Activated naive CD4-positive, alpha-beta T cell treated with anti-CD3 and anti-CD28 coated beads, Interleukin-2, amount 10 ng/mL, durations not matched to agents 7 days and 5 days (primary cell): ENCODE measurements at places on chromosomes 6 and 20.
A peak's percentile ranks its signal among the peaks of the same experiment; 100 is the strongest.

- peak; percentile 67 for DNase-seq
Observed at GRCh38 chr6:41707565-41708200, 27.7 kb downstream of the TFEB start.

DNA sequence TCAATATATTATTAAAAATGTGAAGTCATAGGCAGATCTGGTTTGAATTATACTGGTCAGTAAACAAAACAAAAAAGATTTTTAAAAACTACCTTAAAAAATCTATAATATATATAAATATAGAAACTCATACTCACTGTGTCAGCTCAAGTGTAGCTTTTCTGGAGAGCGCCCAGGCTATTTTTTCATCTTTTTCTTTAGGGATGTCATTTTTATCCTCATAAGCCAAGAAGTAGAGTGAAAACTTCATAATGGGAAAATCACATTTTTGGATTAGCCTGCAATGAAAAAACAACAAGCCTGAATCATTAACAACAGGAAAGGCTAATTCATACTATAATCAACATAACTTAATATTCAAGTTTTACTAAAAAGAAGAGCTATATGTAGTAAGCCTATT is 18.7 kb downstream of the GLO1 start:
- DNase-seq: no peak

- no peak for DNase-seq
Observed at GRCh38 chr20:836190-836589, 2.7 kb downstream of the FAM110A start.

DNA sequence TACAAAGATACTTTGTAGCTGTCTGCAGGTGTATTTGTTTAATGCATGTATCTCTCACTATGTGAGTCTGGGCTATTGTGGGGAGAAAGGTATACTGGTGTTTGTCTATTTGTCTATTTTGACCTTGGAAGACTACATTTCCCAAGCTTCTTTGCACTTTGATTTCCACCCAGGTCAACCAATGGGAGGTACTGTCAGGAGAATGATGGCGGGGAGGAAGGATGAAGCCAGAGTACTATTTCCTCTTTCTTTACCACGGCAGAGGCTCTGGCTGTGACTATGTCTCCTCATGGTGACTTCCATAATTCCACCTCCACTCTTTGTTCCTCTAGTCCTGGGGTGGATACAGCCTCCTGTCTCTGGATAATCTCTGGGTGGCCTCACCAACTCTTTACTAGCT is 23.1 kb downstream of the LBP start:
- no peak for DNase-seq

GRCh38 chr6:108675226-108676200 is 114.8 kb downstream of the FOXO3 start:
- no peak for DNase-seq

- DNase-seq: peak; percentile 73
Observed at GRCh38 chr6:1527073-1527457, 82.7 kb upstream of the FOXC1 start.

DNA sequence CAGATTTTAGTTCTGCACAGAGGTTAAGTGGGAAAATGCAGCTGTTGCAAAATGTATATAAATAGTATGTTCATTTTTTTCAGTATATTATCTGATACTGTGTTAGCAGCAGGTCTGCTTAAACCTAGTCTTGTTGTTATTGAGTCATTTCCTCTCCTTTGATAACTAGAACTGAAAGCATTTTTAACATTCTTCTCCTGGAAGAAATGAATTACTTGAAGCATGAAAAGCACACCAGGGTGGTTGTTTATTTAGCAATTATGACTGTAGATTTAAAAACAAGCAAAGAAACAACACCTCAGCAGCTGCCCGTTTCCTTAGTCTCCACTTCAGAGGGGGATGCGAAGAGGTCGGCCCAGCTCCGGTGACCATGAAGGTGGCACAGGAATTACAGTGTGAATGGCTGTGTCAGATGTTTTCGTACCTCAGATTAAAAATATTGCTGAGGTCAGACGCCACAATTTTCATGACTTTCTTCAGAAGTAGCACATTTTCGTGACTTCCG is 53.5 kb downstream of the GOPC start:
- peak; percentile 49 for DNase-seq

DNA sequence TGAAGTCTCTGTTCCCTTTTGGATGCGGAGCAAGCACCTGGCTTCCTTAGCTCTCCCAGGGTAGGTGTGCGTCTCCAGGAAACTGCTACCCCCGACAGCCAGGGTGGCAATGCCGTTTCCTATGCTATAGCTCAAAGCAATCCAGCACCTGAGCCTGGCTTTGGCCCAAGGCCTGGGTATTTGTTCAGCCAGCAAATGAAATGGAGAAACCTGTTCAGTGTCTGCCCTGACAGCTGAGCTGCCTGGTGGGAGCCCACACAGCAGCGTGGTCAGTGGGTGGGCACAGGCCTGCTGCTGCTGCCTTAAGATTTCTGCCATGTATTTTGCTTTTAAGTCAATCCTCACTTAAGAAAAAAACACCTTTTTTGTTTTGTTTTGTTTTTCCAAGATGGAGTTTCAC is 13.7 kb downstream of the SPATA2 start:
- DNase-seq: no peak

- no peak for DNase-seq
Observed at GRCh38 chr20:42641886-42642285, 547.8 kb downstream of the PTPRT start.

GRCh38 chr6:6811128-6812009 is 222.8 kb downstream of the LY86 start:
- peak; percentile 57 for DNase-seq

GRCh38 chr20:25065072-25065624 is 7.2 kb upstream of the ACSS1 start:
- DNase-seq: no peak

GRCh38 chr20:24501764-24502556 is 32.5 kb downstream of the SYNDIG1 start:
- DNase-seq: no peak

GRCh38 chr6:169265486-169266131 is 12.0 kb upstream of the THBS2 start:
- no peak for DNase-seq

GRCh38 chr20:49543071-49543857 is 24.7 kb downstream of the PTGIS start:
- no peak for DNase-seq

DNA sequence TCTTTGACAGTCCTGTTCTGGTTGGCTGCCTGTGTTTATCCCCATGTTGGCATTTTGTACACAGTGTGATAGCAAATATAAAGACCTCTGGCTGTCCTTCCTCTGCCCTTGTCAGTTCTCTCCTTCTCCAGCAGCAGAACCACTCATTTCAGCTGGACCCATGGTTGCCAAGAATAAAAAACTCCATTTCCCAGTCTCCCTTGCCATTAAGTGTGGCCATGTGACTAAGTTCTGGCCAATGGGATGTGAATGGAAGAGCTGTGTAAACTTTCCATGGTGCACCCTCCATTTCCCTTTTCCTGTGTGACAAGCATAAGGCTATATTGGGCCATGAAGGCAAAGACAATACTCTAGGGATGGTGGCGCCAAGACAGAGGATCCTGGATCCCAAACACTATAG is 78.4 kb upstream of the TBC1D7 start:
- no peak for DNase-seq

DNA sequence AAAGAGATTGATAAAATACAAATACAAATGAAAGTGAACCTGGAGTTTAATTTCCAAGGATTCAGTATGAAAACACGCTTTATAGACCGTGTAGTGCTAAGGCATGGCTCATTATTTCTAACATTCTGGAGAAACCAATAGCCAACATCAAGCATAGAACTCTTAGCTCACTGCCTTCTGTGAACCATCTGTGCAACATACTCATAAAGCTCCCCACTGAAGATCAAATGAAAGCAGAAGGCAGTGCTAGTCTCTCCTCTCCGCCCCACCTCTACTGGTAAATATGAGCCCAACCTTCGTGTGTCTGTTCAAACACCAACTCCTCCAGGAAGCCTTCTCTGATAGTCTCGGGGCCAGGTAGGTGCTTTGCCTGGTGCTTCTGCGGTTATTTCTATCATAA is 153.6 kb downstream of the IPCEF1 start:
- DNase-seq: no peak

DNA sequence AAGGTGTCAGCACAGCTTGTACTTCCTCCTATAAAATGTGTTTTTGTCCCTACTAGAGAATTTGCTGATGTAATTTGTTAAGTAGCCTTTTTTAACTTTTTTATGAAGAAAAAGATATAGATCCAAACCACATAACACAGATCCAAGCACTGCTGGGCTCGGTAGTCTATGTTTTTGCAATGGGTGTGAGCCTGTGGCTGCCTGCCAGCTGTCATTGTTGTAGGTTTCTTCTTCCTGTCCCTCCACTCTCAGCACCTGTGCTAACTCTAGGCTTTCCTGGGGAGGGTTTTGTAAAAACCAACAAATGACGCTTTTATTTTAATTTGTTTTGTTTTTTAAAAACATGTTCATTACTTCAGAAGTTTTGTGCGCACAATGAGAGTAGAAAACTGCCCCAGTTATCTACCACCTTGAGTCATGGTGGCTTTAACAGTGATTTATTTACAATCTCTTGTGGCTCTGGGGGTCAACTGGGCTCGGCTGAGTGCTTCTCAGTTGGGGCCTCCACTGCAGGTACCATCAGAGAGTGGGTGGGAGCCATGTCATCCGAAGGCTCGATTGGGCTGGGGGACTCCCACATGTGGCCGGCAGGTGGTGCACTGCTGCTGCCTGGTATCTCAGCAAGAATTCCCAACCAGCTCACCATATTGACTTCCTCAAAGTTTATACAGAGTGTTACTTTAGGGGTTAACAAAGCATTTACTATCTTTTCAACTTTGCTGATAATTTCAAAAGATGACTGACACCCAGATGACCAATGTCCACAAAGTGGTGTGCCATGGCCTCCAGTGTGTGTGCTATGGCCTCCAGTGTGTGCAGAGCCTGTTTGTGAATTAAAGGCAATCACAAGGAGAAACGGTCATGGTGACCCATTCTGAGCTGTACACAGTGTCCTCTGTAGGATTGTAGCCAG is 3.0 kb upstream of the CCR6 start:
- peak; percentile 37 for DNase-seq

DNA sequence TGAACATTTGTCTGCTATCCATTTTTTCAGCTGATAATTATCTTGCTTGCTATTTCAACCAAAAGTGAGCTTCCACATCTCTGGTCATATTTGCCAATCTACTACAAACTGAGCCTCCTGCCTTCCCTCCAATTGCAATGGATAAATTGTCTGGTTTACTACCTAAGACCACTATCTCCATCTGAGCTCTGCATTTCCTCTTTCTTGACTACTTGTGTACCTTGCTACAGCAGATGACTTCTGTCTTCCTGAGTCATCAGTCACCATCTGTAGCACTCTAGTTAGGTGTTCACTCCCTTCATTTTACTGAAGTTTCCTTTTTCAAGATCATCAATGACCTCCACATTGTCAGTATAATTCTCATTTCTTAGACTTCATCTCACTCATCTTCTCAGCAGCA is 33.5 kb upstream of the PHIP start:
- DNase-seq: no peak

DNA sequence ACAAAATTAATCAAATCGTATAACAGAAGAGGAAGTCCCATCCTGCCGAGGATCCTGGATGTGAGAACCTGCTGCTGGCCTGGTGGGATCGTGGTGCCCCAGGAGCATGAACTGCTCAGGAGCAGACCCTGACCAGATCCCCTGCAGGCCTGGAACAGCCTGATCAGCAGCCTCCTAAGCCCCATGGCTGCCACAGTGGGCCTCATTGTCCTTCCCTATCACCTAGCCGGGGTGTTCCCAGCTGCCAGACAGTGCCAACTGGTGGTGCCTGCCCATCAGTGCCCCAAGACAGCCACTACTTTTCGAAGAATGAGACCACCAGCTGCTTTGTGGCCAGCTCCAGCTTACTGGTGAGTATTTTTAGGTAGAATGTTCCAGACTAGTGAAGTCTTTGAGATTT is 19.6 kb upstream of the MAS1L start:
- DNase-seq: no peak

- no peak for DNase-seq
Observed at GRCh38 chr6:16883414-16883813, 122.2 kb upstream of the ATXN1 start.

DNA sequence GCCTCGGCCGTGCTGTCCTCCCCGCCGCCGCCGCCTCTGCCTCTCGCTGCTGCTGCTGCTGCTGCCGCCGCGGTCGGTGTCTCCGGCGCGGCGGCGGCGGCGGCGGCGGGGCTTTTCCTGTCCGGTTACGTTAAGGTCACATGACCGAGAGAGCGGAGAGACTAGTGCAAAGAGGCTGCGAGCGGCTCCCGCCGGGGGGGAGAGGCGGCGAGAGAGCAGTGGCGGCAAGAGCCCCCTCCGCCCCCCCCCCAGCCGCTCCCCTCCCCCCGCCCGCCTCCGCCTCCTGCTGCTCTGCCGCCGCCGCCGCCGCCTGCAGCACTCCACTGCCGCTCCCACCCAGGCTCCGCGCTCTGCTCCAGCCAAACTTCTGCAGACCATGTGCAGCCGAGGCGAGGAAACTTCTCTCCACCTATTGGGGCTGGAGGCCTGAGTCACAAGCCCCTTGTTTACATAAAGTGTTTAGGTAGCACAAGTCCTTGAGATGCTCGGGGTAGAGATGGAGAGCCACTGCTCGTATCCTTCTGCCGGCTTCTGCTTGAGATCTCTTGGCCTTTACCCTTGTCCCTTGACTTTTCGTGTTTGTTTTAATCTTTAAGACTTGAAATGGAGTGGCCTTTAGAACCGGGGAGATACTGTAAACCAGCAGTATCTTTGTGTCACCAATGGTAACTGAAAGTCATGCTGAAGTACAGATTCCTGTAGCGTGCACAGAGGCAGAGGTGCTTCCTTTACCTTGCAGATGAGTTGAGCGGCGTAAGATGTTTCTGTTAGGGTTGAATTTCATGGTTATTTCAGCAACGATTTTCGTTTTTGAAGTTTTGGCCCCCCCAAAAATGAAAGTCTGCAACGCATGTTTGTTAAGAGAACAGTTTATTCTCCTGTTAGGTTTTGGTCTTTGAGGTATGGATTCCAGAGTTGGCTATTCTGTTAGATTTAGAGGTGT is at the start of gene ZBTB2:
TSS of gene ZBTB2 (minus strand) at position 89 of the 943 bp plus-strand sequence. CDS start 17,922 bp downstream, outside the sequence.
- peak; percentile 74 for DNase-seq

GRCh38 chr20:60573003-60573680 is 614.9 kb downstream of the CDH26 start:
- DNase-seq: no peak

GRCh38 chr6:143021543-143021942 is 39.1 kb upstream of the AIG1 start:
- no peak for DNase-seq

GRCh38 chr6:115677198-115677597 is 383.5 kb downstream of the FRK start:
- DNase-seq: no peak

DNA sequence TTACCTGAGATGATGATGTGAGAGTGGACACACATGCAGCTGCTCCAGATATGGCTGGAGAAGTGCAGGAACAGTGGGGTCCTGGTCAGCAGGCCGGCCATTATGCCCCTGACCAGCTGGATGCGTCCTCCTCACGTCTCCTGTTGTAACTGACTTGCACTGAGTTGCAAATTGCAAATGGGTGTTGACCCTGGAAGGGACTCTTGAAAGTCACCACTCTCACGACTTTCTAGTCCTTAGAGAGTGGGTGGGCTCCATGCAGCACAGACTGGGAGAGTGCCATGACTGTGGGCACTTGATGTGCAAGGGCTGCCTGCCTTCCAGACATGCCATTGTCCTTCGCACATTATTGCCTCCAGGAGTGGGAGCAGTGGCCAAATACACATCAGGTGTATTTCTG is 10.8 kb downstream of the FAM83D start:
- DNase-seq: no peak

GRCh38 chr6:93787841-93788240 is 368.5 kb upstream of the EPHA7 start:
- DNase-seq: no peak

GRCh38 chr6:148890652-148891404 is 144.0 kb downstream of the UST start:
- DNase-seq: no peak

GRCh38 chr6:135866445-135867123 is 15.1 kb downstream of the PDE7B start:
- no peak for DNase-seq
